ENCODE measurements at places on chromosomes 16 and 17.
A peak's percentile ranks its signal among the peaks of the same experiment; 100 is the strongest.

DNA sequence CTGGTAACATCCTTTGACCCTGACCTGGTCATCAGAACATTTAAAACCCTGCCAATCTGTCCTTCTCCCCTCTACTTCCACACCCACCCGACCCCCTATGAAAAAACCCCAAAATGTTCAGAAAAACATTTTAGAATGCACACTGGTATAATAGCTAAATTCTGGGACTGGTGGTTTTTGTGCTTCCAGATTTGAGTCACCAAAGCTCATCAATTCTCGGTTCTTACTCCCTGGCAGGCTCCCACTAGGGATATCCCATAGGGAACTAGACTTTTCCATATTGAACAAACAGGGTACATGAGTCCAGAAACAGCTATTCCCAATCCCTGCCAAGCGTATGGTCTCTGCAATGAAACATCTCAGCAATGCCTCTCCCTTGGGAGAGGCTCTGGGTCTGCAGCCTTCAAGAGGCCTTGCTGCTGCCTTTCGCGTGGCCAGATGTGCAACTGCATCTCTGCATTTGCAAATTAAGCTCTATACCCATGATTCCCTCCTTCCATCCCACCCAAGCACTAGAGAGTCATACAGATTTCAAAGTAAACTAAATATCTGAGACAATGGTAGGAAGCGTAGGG, 67.7 kb downstream of the SMG6 start:
- DNase-seq, result no peak

GRCh38 chr16:87054856-87055255, 262.3 kb downstream of the C16orf95 start:
- no peak for DNase-seq

DNA sequence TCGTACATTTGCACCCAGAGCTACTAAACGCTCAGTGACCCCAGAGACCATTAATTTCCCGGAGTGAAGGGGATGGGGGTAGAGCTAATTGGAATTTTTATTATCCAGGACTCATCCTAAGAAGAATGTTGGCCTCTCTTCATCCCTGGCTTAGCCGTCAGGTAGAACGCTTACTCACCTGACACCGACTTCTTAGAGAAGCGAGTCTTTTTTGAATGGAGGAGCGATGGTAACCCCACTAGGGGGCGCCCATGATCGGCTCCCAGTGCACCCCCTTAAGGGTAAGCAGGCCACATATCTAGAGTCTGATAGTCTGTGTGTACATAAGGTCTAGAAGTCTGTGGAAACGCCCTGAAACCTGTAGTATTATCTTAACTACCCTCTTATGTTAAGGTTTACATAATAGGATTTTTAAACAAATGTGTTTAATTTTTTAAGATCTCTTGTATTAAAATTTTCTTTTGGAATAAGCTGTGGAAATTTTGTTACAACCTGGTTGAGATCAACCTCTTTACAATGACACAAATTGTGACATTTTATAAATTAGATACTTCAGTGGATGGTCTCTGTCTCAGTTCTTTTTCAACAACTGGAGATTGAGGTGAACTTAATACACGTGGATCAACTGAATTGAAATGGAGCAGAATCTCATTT, 229.8 kb downstream of the CPPED1 start:
- no peak for DNase-seq

DNA sequence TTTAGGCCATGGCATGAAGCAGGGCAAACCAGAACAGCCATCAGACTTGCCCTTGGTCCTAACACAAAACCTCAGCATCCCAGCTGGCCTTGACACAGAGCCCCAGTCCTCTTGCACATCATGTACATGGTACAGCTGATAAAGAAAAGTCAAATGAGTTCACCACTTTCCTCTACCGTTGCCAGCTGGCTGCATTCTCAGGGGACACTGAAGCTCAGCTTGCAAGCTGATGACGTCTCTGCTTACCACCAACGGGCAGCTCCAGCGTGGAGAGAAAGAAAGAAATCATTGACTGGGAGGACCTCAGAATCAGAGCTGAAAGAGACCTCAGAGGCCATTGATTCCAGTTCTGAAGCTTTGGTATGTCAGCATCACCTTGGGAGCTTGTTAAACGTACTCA, 80.7 kb upstream of the CES5A start:
- no peak for DNase-seq

- DNase-seq, result no peak
These were observed 18.6 kb downstream of the RAD51D start for GRCh38 chr17:35101036-35101435.

DNA sequence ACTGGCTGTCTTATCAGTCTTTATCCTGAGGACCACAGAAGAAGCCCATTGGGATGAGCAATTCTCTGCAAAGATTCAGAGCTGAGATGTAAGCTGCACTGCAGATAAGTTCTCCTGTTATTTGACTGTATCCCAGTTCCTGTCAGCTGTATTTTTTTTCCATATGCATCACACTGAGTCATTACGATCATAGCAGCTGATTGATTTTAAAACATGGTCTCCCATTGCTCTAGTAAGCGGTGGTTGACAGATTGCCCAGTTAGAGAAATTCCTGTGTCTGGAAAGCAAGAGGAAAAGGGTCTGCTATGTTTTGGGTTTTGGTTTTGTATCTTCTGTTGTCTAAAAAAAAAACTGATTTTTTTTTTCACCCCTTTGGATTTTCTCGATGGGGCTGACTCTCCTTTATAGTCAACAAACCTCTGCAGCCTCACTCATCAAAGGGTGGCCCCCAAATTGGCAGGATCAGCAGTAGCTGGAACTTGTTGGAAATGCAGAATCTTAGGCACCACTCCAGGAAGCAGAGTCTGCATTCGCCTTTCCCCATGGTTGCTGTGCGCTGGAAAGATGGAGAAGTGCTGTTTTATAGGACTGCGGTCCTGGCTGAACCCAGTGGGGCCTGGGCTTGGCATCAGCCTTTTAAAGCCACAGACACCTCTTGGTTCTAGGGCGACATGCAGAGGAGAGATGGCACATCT, 220.1 kb upstream of the MPHOSPH6 start:
- DNase-seq, result peak; percentile 42

- DNase-seq, result no peak
These were observed 33.2 kb upstream of the MPHOSPH6 start for GRCh38 chr16:82203198-82203597.

DNA sequence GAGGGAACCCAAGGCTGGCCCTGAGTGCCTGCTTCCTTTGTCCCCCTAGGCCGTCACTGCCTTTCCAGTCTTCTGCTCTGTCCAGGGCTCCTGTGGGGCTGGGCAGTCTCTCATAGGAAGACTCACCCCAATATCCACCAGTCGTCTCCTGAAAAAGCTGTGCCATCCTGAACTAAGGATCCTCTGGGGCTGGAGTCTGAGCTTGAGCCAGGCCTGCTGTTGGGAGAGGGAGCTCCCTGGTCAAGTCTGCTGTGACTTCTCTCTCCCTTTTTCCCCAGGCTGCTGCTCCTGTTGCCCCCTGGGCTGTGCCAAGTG, 963 bp downstream of the MT1H start:
- DNase-seq, result no peak

DNA sequence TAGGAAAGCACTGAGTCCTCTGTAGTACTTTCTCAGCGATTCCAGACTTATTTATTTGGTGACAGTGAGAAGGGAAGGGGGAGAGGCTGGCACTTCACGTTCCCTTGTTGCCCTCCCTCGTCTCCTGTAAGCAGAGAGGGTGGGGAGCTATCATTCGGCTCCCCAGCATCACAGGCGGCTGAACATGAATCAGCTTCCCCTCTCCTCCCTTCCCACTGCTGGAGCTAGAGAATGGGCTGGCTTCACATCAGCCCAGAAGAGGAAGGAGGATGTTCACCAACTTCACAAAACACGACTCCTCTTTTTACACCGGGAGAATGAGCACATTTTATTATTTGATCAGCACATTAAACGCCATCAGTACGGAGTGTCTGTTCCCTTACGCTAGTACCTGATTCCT, 6.7 kb upstream of the CMIP start:
- DNase-seq, result no peak

- DNase-seq, result no peak
These were observed 9.3 kb upstream of the VPS4A start for GRCh38 chr16:69301861-69302260.

- DNase-seq, result no peak
These were observed 3.2 kb downstream of the SLC6A2 start for GRCh38 chr16:55658898-55659420.

GRCh38 chr17:67689534-67690177, 28.1 kb upstream of the NOL11 start:
- peak; percentile 63 for DNase-seq

GRCh38 chr17:42850954-42851353, at the start of gene AOC3:
TSS of gene AOC3 (plus strand) at chr17:42851199. CDS start at chr17:42851344, 145 bp downstream.
- DNase-seq, result no peak

- DNase-seq, result no peak
These were observed 16.6 kb upstream of the TBX2 start for GRCh38 chr17:61382796-61383688.

GRCh38 chr17:19401321-19402010, 9.6 kb upstream of the RNF112 start:
- no peak for DNase-seq

- no peak for DNase-seq
These were observed 13.3 kb upstream of the CRK start for GRCh38 chr17:1469231-1469852.

- no peak for DNase-seq
These were observed 1.5 kb downstream of the ITGAL start for GRCh38 chr16:30474074-30474452.

All from hindlimb muscle (tissue), 1 donor.